Activated T-cell treated with anti-CD3 and anti-CD28 coated beads, Interleukin-2, amount 50 U/mL, for 48 hours (primary cell): ENCODE measurements at places on chromosomes 3 and 15.

DNA sequence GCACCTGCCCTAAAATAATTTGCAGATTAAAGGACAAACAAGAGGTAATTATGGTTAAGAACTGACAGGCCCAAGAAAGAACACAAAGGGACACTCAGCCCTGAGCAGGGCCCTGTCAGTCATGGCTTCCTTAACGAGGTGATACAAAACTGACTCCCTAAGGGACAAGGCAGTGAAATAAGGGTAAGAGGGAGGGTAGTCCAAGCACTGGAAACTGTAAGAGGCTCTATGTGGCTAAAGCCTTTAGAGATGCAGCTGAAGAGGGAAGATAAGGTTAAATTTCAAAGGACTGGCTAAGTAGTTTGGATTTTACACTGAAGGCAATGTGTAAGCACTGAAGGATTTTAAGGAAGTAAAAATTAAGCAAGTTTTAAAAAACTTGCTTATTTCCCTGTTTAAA, 3.9 kb downstream of the ATR start:
- DNase-seq, result no peak

- no peak for DNase-seq
Observed at GRCh38 chr3:179175358-179175757, 27.2 kb downstream of the PIK3CA start.

DNA sequence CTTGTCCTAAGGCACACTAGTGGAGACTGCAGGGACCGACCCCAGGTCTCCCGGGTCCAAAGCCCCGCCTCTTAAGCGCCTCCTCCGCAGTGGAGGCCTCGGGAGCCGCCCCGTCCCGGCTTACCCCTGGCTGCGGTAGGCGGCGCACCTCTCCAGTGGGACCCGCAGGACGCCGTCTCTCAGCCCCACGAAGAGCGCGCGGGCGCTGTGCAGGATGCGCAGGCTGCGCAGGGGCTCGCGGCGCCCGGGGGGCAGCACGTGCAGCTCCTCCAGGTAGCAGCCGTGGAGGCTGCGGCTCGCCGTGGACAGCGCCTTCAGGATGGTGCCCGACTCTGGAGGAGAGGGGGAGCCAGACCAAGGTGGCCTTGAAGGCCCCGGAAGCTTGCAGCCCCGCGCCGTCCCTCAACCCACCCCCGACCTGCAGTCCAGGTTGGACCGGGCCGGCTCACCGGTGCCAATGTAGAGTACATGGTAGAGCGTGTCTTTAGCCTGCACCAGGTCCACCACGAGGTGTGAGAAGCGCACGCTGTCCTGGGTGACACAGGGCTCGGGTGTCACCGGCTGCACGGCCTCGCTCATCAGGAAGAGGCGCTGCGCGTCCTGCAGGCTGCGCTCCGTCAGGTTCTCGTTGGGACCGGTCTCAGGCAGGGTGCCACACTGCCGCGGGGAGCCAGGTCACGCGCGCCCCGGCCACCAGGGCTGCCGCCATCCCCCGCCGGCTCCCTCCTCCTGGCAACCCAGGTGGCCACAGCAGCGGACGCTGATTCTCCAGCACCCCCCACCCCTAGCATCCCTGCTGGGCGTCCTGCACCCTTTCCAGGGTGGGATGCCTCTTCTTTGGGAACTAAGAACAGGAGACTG, 105.5 kb downstream of the SEMA5B start:
- DNase-seq, result peak; percentile 69

GRCh38 chr15:67794832-67795574, 30.3 kb upstream of the SKOR1 start:
- peak; percentile 73 for DNase-seq

DNA sequence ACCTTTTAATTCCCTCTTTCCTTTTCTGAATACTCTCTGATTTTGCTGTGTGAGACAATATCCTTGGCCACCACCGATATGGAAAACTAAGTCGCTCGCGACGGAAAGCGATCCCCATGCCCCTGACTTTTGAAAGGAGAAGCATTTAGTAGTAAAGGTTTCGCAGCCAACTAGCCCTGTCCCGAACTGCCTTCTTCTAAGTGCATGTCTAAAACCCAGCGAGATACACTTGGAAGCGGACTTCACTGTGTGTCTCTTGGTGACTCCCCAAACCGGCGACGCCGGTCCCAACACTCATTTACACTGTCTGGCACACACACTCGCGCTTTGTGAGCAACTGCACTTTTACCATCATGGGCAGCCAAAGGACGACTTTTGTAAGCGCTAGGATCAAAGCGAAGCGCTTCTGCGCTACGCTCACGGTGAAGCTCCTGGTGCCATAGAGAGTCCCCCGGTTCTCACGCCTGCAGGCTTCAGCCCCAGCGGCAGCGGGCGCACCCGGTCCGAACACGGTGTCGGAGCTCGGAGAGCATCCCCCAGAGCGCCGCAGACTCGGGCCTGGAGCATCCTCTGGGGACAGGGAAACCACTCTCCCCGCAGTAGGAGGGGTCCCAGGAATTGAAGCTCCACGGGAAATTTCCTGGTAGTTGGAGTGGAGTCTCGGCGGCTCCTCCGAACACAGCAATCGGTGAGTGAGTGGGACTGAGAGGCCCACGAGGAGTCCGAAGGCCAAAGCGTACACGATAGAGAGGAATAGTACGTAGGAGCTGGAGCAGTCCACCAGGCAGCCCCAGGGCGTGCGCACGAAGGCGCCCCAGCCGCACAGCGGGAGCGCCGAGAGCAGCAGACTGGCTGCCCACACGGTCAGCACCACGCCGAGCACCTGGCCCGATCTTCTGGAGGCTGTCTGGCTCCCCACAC, 1.4 kb downstream of the GPR149 start:
- no peak for DNase-seq

- peak; percentile 43 for DNase-seq
Observed at GRCh38 chr15:89749951-89750559, 994 bp downstream of the MESP1 start.

- no peak for DNase-seq
Observed at GRCh38 chr15:49085696-49086459, 39.6 kb upstream of the SECISBP2L start.

DNA sequence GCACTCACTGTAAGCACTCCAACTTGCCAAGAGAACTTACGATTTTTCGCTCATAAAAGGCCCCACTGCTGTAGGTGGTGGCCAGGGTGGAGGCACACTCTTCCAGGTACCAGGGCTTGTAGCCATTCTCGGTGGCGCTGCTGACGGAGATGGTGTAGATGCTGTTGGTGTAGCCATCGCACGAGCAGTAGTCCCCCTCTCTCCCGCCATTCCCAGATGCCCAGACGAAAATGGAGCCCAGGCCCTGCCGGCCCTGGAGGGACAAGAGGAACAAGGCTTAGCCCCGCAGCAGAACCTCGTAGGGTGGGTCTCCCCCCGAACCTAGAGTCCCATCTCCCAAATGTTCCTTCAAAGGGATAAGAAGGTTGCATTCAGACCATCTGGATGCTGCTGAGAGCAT, 96.3 kb downstream of the PCSK6 start:
- no peak for DNase-seq

DNA sequence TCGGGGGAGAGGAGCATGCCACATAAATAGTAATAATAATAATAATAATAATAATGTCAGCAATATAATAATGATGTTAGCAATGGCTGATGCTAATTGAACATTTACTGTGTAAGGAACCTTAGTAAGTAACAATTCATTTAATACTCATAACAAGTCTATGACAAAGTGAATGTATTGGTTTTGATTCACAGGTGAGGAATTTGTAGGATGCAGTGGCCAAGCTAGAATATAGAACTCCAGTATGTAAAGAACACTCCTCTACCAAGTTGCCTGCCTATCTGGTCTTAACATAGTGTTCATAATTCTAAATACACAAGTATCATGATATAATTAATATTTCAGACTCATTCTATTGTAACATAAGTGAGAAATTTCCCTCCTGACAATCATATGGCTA, 1016.5 kb downstream of the ROBO1 start:
- DNase-seq, result no peak

DNA sequence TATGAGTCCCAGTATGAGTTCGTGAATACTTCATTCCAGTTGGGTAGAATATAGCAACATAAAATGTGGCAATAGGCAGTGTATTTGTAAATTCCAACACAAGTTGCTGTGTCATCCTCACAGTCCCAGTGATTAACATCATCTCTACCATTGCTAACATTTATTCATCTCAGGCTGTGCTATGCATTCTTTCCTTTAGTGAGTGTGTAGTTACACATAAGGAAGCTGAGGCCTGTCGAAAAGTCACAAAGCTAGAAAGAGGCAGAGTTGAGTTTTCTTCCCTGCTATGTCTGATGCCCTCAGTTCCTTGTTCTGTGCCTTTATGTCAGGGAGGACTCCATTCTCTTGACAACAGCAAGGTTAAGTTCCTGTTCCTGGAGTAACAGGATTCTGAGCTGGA, 96.4 kb downstream of the FNDC3B start:
- DNase-seq, result no peak

DNA sequence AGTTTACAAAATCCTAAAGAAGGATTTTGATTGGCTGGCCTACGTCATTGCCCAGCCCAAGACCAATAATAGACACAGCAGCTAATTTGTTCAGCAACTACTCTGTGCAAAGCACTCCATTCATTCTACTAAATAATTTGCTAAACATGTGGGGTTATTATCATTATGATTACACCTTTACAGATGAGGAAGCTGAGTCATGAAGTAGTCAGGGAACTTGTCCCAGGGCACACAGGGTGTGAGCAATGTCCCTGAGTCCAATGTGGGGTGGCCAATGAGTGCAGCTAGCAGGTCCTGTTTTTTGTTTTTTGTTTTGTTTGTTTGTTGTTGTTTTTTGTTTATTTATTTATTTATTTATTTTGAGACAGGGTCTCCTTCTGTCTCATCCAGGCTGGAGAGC, 183.6 kb downstream of the ABHD5 start:
- DNase-seq, result peak; percentile 3

DNA sequence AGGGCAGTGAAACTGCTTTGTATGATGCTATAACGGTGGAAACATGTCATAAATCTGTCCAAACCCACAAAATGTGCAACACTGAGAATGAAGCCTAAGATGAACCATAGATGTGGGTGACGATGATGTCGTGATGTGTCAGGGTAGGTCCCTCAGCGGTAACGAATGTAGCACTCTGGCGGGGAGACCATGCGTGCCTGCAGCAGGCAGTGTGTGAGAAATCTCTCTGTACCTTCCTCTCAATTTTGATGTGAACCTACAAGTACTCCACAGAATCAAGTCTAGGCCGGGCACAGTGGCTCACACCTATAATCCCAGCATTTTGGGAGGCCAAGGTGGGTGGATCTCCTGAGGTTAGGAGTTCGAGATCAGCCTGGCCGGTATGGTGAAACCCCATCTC, 268.2 kb upstream of the LYSMD4 start:
- peak; percentile 65 for DNase-seq

- DNase-seq, result no peak
Observed at GRCh38 chr3:177946936-177947335, 589.3 kb upstream of the KCNMB2 start.

- no peak for DNase-seq
Observed at GRCh38 chr3:5699811-5700210, 512.3 kb downstream of the EDEM1 start.

DNA sequence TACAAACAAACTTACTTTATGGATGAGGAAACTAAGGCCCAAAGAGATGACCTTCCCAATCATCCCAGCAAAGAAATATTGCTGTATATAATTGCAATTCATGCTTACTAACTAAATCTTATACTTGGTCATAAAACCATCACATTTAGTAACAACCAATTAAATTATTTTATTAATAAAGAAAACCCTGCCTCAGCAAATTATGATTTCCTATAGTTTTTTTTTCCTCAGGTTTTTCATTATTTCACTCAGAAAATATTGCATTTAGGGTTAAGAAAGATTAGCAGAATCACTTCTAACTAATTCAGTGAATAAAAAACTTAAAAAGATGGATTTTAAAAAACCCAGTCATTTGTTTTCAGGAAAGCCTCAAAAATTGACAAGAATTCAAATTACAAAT, 86.5 kb upstream of the GADL1 start:
- DNase-seq, result no peak

- no peak for DNase-seq
Observed at GRCh38 chr3:82707035-82707434, 945.6 kb upstream of the GBE1 start.

DNA sequence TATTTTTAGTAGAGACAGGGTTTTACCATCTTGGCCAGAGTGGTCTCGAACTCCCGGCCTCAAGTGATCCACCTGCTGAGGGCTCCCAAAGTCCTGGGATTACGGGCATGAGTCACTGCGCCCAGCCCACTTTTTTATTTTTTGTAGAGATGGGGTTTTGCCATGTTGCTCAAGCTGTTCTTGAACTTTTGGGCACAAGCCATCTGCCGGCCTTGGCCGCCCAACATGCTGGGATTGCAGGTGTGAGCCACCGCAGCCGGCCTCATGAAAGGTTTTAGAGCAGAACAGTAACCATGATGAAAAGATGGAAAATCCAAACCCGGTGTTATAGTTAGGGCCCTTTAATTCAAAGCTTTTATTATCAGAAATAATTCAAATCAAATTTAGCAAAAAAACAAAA, 15.6 kb upstream of the MB21D2 start:
- DNase-seq, result no peak

DNA sequence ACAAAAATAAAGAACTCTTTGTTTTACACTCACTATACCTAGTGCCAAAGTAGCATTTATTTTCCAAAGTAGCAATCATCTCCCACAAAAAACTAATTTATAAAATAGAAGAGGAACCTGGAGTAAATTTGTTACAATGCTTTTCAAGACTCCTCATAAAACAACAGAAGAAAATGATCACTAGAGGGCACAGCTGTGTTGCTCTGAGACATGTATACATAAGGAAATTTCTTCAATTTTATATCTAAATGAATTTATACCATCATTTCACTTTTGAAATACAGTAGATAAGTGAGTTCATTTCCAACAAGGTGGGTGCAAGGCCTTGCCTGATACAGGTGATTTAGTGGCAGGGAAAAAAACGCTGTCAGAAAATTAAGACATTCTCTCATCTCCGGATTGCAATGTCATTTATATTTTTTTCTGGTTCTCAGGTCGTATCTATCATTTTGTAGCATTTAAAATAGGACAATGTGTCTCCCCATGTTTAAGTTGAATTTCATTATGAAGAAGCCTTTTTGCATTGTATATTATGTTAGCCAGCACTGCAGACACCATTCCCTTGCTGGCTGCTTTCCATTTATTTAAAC, 25.3 kb upstream of the ARHGEF26 start:
- DNase-seq, result no peak

GRCh38 chr15:38589502-38589901, 24.9 kb upstream of the RASGRP1 start:
- DNase-seq, result no peak

DNA sequence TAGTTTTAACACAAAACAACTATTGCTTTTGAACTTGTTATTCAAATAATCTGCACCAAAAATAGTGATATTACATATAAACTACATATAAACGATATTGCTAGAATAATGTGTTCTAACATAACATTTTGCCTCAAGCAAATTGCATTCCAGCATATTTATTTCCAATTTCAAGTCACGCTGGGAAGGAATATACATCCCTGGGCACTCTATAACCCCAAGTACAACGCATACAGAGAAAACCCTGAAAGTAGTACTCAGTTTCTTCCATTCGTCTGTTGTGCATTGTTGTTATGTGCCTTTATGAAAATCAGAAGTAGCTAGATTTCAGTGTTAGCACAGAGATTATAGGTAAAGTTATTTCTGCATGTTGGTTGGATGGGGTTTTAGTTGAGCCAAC, 251.5 kb downstream of the TUSC7 start:
- no peak for DNase-seq
